ENCODE measurements at places on chromosomes 7 and 10. TPM values are rescaled to one million over a fixed set of nuclear protein-coding genes. Genes with fewer than 3 reads are reported as not detected.

DNA sequence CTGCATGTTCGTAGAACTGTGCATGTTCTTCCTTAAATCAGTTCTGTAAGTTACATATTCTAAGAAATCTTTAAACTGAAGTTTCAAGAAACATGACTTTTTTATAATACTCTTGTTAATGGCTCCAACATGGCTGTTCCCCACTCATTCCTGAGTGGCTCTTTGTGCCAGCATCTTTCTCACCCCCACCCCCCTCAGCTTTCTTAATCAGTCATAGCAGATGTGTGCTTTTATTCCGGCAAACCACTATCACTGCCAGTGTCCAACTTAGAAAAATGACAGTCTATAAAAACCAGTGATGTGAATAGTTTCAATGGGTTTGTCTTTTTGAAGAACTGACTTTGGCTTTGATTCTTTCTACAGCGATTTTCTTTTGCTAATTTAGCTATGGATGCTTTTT lies 37.6 kb downstream of the PITRM1 start:
- no peaks in the 10 kb centered on the region for H3K27me3 ChIP-seq
- peaks cover 24% of the 10 kb centered on the region for H3K36me3 ChIP-seq
- H3K4me1 ChIP-seq, result peaks cover 3% of the 10 kb centered on the region
- no peak overlapping the region for H3K4me3 ChIP-seq
- no peak for DNase-seq
- H3K27ac ChIP-seq, result peak overlapping the region; percentile 13

- peaks cover 15% of the 10 kb centered on the region for H3K27me3 ChIP-seq
- no peaks in the 10 kb centered on the region for H3K36me3 ChIP-seq
- no peak overlapping the region for H3K27ac ChIP-seq
- no peak for DNase-seq
- H3K4me1 ChIP-seq, result peaks cover 16% of the 10 kb centered on the region
- H3K4me3 ChIP-seq, result no peak overlapping the region
Observed at GRCh38 chr7:30915005-30915601, 3.5 kb downstream of the AQP1 start.

DNA sequence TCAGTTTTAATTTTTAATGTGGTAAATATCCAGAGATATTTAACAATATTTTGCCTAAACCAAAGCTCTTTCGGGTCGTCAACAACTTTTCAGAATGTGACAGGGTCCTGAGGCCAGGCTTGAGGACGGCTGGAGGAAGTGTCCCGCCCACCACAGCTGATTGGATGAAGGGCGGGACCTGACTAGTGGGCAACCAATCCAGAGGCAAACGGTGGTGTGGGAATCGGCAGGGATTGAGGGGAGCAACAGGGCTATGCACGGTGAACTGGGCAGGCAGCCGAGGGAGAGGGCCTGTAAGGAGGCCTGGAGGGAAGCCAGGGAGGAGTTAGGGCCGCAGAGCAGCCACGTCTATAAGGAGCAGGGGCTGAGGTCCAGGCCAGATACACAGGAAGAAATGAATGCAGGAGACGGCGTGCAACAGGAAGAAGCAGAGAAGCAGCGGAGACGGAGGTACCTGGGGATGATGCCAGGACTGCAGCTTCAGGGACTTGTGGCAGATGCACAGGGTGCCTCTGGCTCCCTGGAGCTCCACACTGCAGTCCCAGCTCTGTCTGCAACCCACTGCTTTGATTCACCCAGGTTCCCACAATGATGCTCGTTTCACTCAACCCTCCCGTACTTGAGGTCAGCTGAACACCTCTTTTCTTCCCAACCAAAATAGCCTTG lies 46.1 kb upstream of the ZMIZ1 start:
- peaks cover 23% of the 10 kb centered on the region for H3K4me1 ChIP-seq
- no peaks in the 10 kb centered on the region for H3K36me3 ChIP-seq
- H3K27me3 ChIP-seq, result no peaks in the 10 kb centered on the region
- DNase-seq, result no peak
- H3K4me3 ChIP-seq, result no peak overlapping the region

- H3K4me1 ChIP-seq, result no peaks in the 10 kb centered on the region
- no peak overlapping the region for H3K27ac ChIP-seq
- peaks cover 3% of the 10 kb centered on the region for H3K36me3 ChIP-seq
- no peak overlapping the region for H3K4me3 ChIP-seq
- no peak for DNase-seq
Observed at GRCh38 chr10:132899054-132899750, 43.2 kb downstream of the CFAP46 start.

GRCh38 chr10:9992661-9993060 lies 1025.0 kb upstream of the CELF2 start:
- no peak for DNase-seq
- peaks cover 5% of the 10 kb centered on the region for H3K27me3 ChIP-seq

GRCh38 chr7:13099154-13099795 lies 411.8 kb downstream of the ARL4A start:
- H3K27ac ChIP-seq, result no peak overlapping the region
- no peak overlapping the region for H3K4me3 ChIP-seq
- peaks cover 1% of the 10 kb centered on the region for H3K4me1 ChIP-seq
- no peaks in the 10 kb centered on the region for H3K36me3 ChIP-seq

GRCh38 chr10:1608851-1609647 lies 128.3 kb downstream of the ADARB2 start:
- no peak for DNase-seq
- H3K4me1 ChIP-seq, result peaks cover 4% of the 10 kb centered on the region
- H3K4me3 ChIP-seq, result no peak overlapping the region

GRCh38 chr7:47652591-47652990 lies 70.7 kb upstream of the TNS3 start:
- no peak overlapping the region for H3K27ac ChIP-seq
- no peaks in the 10 kb centered on the region for H3K36me3 ChIP-seq
- H3K4me1 ChIP-seq, result peaks cover 8% of the 10 kb centered on the region
- no peak overlapping the region for H3K4me3 ChIP-seq
- no peaks in the 10 kb centered on the region for H3K27me3 ChIP-seq
- DNase-seq, result no peak

DNA sequence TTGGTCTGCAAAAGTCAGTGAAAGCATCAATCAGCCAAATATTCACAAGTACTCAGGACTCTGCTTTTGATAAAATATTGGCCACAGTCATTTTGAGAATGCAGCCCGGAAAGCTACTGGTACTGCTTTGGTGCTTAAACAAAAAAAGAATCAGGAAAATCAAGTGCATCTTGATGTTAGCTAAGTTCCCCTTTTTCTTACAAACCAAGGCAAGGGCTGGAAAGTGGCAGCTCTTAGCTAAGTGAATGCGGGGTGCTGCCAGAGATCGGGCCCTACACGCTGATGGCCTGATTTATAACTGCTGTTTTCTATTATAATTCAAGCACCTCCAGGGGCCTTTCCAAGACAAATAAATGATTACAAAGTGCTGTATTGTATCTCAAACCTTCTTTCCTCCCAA lies 136.8 kb upstream of the MGMT start:
- H3K27me3 ChIP-seq, result peaks cover 67% of the 10 kb centered on the region
- no peaks in the 10 kb centered on the region for H3K36me3 ChIP-seq
- peaks cover 3% of the 10 kb centered on the region for H3K4me1 ChIP-seq

DNA sequence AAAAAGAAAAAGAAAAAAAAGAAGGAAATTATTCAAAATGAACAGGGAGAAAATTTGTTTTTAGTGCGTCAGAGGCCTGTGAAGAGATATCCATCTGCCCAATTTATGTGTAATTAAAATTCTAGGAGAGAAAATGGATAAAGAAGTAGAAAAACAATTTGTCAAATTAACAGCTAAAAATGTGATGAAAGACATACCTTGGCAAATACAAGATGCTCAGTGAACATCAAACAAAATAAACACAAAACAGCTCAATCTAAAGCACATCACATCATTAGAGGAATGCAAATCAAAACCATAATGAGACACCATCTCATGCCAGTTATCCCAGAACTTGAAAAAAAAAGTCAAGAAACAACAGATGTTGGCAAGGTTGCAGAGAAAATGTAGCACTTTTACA lies 472.8 kb downstream of the PAXIP1 start:
- H3K27ac ChIP-seq, result no peak overlapping the region
- DNase-seq, result no peak
- no peaks in the 10 kb centered on the region for H3K27me3 ChIP-seq
- H3K36me3 ChIP-seq, result no peaks in the 10 kb centered on the region

DNA sequence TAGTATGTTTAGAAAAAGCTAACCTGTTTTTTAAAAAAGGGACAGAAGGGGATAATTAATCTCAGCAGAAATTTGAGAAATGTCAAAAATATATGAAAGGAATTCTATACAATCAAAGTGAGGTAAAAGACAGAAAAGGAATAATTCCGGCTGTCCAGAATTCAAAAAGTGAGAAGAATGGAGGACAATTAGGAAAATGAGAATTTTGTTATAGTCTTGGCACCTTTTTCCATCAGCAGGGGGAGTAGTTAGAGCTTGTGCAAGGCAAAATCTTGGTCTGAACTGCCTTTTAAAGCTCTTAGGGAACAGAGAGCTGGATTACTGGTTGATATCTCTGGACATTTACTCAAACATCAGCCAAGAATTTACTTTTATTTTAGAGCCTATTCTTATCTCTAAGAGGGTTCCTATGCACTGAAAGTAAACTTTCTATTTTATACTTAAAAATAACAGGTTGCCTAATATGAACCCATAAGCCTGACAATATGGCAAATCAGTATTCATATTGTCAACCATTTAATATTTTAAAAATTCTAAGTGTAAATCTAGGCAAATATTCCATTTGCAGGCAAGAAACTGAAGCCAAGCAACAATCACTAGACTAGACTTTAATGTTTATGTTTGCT lies 185.6 kb downstream of the ANK3 start:
- H3K27me3 ChIP-seq, result no peaks in the 10 kb centered on the region
- no peaks in the 10 kb centered on the region for H3K36me3 ChIP-seq
- no peak overlapping the region for H3K4me3 ChIP-seq
- peaks cover 3% of the 10 kb centered on the region for H3K4me1 ChIP-seq
- no peak for DNase-seq

- H3K4me1 ChIP-seq, result no peaks in the 10 kb centered on the region
- H3K36me3 ChIP-seq, result no peaks in the 10 kb centered on the region
- no peak overlapping the region for H3K27ac ChIP-seq
- no peaks in the 10 kb centered on the region for H3K27me3 ChIP-seq
- no peak overlapping the region for H3K4me3 ChIP-seq
Observed at GRCh38 chr7:16278167-16278787, 143.1 kb downstream of the CRPPA start.

The FRMD4A gene
- 66.9 TPM for total RNA-seq

The TSPAN33 gene
- 22.2 TPM for total RNA-seq

The ZNF488 gene
- 1.0 TPM for total RNA-seq
